NCI-H1694 (cell line): ENCODE measurements at places on chromosomes 4 and X.

- no peak for DNase-seq
These were observed 160.3 kb upstream of the GPC4 start for GRCh38 chrX:133575501-133576136.

DNA sequence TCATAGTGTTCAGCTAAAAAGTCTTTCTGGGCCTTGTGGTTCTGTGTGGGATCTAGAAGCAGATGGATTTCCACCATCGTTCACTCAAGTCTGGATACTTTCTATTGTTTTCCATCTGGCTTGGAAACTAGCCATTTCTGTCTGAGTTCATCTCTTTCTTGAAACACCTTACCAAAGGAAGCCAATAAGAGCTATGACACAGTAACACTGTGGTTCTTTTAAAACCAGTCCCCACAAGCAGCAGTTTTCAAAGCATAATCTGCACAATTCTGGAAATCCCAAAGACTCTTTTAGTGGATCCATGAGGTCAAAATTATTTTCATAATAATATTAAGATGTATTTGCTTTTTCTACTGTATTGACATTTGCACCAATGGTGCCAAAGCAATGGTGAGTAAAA is 234.2 kb upstream of the TET2 start:
- DNase-seq: no peak

GRCh38 chrX:109939498-109939897 is 63.4 kb upstream of the TMEM164 start:
- no peak for DNase-seq

- DNase-seq: no peak
These were observed 125.5 kb upstream of the MAP3K15 start for GRCh38 chrX:19640693-19641374.

GRCh38 chrX:52821079-52821760 is 10.1 kb downstream of the XAGE5 start:
- no peak for DNase-seq

- DNase-seq: no peak
These were observed 191.6 kb downstream of the VEGFC start for GRCh38 chr4:176601124-176601523.

GRCh38 chrX:1012678-1013300 is 199.7 kb downstream of the CRLF2 start:
- no peak for DNase-seq

DNA sequence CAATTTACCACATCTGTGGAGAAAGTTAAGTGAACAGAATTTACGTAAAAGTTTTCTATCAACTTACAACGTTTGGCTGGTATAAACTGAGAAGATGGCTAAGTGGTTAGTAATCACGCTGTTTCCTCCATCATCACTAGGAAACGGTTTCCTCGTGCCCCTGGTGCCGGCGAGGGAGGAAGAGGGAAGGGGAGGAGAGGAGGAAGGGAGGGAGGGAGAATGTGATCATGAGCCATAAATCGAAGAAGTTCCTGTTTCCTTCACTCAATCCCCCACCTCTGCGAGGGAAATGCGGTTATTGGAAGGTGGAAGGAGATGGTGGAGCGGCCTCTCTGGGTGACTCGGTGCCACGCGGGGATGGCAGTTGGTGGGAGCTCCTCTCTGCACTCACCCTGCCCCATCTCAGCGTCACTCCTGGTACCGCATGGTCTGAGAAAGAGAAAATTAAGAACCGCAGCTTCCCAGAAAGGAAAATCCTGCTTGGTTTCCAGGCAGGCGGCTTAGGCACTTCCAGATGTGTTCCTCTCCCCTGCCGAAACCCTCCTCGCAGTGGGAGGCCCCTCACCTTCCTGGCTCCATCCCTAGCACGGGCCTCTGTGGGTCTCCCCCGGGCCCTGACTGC is 216.8 kb downstream of the AFAP1 start:
- no peak for DNase-seq
